ENCODE measurements at places on chromosomes 12 and 14.
A peak's percentile ranks its signal among the peaks of the same experiment; 100 is the strongest.

GRCh38 chr14:99675382-99675835, 8.7 kb upstream of the CYP46A1 start:
- no peak overlapping the region for H3K4me3 ChIP-seq
- no peak for DNase-seq
- peaks cover 7% of the 10 kb centered on the region for H3K4me1 ChIP-seq
- no peak overlapping the region for H3K27ac ChIP-seq
- no peaks in the 10 kb centered on the region for H3K36me3 ChIP-seq

DNA sequence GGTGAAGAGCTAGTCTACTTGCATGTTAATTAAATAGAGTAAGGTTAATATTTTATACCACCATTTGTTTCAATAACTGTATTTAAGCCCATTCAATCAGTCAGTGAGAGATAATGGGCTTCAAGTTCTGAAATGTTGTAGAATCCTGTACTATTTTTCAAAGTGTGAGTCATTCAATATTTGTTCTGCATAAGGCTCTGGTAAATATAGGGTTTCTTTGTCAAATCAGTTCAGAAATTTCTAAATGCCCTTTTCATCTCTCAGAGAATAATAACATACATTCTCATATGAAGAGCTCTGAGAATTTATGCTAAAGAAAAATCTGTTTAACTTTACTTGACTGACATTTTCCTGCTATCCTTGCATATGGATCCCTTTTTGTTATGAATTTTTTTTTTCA, 493.3 kb downstream of the TMTC2 start:
- H3K27ac ChIP-seq: no peak overlapping the region
- no peak for DNase-seq
- no peaks in the 10 kb centered on the region for H3K4me1 ChIP-seq

GRCh38 chr12:56337753-56338251, 882 bp upstream of the IL23A start:
- no peaks in the 10 kb centered on the region for H3K27me3 ChIP-seq
- H3K27ac ChIP-seq: peak overlapping the region; percentile 84
- peaks cover 33% of the 10 kb centered on the region for H3K4me1 ChIP-seq

- DNase-seq: no peak
- no peaks in the 10 kb centered on the region for H3K36me3 ChIP-seq
- H3K27ac ChIP-seq: no peak overlapping the region
- no peaks in the 10 kb centered on the region for H3K4me1 ChIP-seq
Measured at GRCh38 chr12:106086696-106087095, 52.1 kb downstream of the NUAK1 start.

GRCh38 chr14:32993921-32994320, 55.2 kb downstream of the NPAS3 start:
- H3K27me3 ChIP-seq: no peaks in the 10 kb centered on the region
- no peak overlapping the region for H3K27ac ChIP-seq
- no peak for DNase-seq

GRCh38 chr14:54370323-54371198, 26.2 kb upstream of the CDKN3 start:
- no peaks in the 10 kb centered on the region for H3K4me1 ChIP-seq
- H3K27me3 ChIP-seq: no peaks in the 10 kb centered on the region
- no peak overlapping the region for H3K27ac ChIP-seq
- H3K36me3 ChIP-seq: no peaks in the 10 kb centered on the region

- no peaks in the 10 kb centered on the region for H3K36me3 ChIP-seq
- H3K4me1 ChIP-seq: peaks cover 16% of the 10 kb centered on the region
- H3K27me3 ChIP-seq: no peaks in the 10 kb centered on the region
- no peak overlapping the region for H3K27ac ChIP-seq
Measured at GRCh38 chr12:93567174-93567573, 5.3 kb upstream of the SOCS2 start.

- no peaks in the 10 kb centered on the region for H3K36me3 ChIP-seq
- H3K27me3 ChIP-seq: no peaks in the 10 kb centered on the region
- DNase-seq: no peak
- no peak overlapping the region for H3K4me3 ChIP-seq
- H3K27ac ChIP-seq: no peak overlapping the region
Measured at GRCh38 chr14:50714450-50715073, 46.5 kb upstream of the SAV1 start.

- no peak overlapping the region for H3K4me3 ChIP-seq
- DNase-seq: no peak
- H3K27ac ChIP-seq: no peak overlapping the region
Measured at GRCh38 chr12:116242740-116243139, 34.8 kb downstream of the MED13L start.
